HuH-7.5 (cell line): ENCODE measurements at places on chromosomes 6 and 20.

GRCh38 chr6:38871741-38872568 lies 156.8 kb downstream of the DNAH8 start:
- peak; percentile 35 for DNase-seq

DNA sequence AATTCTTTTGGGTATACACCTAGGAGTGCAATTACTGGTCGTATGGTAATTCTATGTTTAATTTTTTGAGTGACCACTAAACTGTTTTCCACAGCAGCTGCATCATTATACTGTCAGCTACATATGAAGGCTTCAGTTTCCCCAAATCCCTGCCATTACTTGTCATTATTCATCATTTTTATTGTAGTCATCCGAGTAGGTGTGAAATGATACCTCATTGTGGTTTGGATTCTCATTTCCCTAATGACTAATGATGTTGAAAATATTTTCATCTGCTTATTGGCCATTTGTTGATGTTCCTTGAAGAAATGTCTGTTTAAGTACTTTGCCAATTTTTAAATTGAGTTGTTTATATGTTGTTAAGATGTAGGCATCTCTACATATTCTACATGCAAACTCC lies 633.6 kb upstream of the IMPG1 start:
- no peak for DNase-seq

GRCh38 chr6:156654919-156655918 lies 122.0 kb upstream of the ARID1B start:
- no peak for DNase-seq

DNA sequence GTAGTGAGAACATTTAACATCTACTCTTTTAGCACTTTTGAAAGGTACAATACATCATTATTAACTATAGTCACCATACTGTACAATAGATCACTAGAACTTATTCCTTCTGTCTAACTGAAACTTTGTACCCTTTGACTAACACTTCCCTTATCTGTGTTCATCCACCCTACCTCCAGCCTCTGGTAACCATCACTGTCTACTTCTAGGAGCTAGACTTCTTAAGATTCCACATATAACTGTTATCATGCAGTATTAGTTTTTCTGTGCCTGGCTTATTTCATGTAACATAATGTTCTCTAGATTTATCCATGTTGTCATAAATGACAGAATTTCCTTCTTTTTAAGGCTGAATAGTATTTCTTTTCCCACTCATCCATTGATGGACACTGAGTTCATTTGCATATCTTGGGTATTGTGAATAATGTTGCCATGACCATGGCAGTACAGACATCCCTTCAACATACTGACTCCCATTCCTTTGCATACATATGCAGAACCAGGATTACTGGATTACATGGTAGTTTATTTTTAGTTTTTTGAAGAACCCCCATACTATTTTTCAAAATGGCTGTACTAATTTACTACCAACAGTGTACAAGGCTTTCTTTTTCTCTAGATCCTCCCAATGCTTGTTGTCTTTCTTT lies 135.7 kb downstream of the MOXD1 start:
- DNase-seq: no peak

- DNase-seq: no peak
These were observed 36.1 kb downstream of the DSE start for GRCh38 chr6:116406678-116407345.

DNA sequence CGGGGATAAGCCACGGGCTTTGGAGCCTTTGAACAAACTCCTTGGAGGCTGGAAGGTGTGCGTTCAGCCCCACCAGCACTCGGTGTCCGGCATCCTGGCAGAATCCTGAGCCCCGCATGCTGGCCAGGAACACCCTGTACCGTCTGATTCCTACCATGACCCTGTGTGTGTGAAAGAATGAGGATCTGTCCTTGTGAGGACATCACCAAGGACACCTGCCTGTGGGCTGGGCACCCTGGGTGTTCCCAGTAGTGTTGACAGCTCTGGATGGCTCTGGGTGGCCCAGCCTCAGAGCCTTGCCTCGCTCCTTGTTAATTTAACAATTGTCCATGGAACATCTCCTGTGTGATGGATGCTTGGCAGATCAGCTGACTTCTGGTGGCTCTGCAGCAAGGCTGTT lies 234.3 kb downstream of the QKI start:
- DNase-seq: no peak

GRCh38 chr6:131960371-131961133 lies 9.4 kb upstream of the CCN2 start:
- no peak for DNase-seq

DNA sequence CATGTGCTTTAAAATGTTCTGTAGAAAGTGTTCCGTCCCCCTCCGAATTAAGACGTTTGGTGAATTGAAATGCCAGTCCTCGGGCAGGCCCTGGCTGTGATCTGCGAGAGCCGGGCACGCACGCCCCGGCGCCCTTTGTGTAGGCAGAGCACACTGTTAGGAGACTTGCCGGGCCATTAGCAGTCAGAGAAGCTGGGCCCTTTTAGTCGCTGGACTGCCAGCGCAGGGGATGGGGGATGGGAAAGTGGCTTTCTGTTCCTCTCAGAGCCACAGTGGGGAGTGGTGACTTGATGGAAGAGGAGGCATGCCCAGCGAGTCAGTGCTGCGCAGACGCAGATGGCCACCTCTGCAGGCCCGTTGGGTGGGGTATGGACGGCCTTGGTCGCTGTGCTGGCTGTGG lies 2.2 kb downstream of the PPP1R3G start:
- DNase-seq: no peak

GRCh38 chr6:54320871-54321270 lies 12.6 kb downstream of the TINAG start:
- no peak for DNase-seq

DNA sequence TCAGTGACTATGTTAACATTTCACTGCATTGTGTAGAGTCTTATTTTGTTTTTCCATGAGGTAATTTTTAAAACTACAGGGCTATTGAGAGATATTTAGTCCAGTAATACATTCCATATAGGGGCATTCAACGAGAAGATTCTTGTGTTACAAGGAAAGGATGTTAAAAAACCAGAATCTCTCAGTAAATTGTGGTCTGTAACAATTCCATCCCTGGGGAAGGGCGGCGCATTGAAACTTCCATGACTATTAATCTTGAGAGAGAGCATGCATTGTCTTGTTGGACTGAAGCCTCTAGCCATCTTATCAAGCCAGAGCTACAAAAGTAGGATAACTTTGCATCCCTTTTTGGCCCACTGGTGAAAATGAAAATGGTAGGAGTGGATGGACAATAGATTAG lies 119.7 kb downstream of the BCKDHB start:
- DNase-seq: no peak

- peak; percentile 99 for DNase-seq
These were observed 26.2 kb downstream of the SLCO4A1 start for GRCh38 chr20:62668441-62669027.

- no peak for DNase-seq
These were observed 13.1 kb downstream of the UTRN start for GRCh38 chr6:144298194-144298593.

DNA sequence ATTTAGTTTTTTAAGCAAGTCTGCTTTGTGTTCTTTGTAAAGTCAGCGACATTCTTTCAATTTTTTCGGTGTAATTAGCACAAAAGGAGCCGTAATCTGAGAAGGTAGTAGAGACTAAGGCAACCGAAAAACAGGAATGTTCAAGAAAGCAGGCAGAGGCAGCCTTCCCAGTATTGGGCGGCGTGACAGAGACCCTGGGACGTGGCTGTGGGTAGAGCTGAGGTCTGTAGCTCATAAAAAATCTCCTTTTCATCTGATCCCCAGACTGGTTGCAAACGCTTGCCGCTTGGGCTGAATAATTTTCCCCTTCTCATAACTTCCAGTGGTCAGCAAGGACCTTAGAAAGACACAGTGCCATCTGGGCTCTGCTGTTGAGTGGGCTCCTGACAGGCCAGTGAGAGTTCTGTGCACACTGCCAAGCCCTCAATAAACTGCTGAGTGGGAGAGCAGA lies 30.8 kb downstream of the GNAS start:
- DNase-seq: no peak

- no peak for DNase-seq
These were observed 45.4 kb downstream of the CDS2 start for GRCh38 chr20:5172167-5172601.

GRCh38 chr6:40972814-40973213 lies 66.2 kb downstream of the UNC5CL start:
- DNase-seq: no peak

- DNase-seq: no peak
These were observed 39.3 kb downstream of the DACT2 start for GRCh38 chr6:168280020-168280898.

DNA sequence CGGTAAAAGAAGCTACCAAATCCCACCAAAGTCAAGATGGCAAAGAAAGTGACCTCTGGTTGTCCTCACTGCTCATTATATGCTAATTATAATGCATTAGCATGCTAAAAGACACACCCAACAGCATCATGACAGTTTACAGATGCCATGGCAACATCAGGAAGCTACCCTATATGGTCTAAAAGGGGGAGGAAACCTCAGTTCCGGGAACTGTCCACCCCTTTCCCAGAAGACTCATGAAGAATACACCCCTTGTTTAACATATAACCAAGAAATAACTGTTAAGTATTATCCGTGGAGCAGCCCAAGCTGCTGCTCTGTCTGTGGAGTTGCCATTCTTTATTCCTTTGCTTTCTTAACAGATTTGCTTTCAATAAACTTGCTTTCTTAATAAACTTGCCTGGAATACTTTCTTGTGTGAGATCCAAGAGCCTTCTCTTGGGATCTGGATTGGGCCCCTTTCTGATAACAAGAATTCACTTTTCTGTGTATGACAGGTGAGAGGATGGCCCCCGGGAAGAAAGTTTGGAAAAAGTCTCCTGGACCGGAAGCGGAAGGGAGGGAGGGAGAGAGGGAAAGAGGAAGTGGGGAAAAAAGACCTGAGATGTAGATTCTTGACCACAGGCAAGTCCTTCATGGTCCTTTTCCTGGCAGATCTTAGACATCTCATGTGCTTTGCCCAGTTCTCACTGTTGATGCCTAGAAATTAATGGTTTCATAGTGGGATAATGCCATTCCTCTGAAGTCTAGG lies 146.7 kb upstream of the ID4 start:
- DNase-seq: no peak

GRCh38 chr20:50918403-50918802 lies 12.8 kb downstream of the ADNP start:
- DNase-seq: no peak

- no peak for DNase-seq
These were observed 91.9 kb downstream of the ADGRB3 start for GRCh38 chr6:68726992-68727391.

DNA sequence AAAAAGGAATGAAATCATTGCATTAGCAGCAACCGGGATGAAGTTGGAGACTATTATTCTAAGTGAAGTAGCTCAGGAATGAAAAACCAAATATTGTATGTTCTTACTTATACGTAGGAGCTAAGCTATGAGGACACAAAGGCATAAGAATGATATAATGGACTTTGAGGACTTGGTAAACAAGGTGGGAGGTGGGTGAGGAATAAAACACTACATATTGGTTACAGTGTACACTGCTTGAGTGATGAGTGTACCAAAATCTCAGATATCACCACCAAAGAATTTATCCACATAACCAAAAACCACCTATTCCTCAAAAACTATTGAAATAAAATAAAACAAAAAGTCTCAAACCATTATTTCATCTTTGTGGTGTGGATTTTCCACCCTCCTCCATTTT lies 593.5 kb downstream of the TENT5A start:
- no peak for DNase-seq

DNA sequence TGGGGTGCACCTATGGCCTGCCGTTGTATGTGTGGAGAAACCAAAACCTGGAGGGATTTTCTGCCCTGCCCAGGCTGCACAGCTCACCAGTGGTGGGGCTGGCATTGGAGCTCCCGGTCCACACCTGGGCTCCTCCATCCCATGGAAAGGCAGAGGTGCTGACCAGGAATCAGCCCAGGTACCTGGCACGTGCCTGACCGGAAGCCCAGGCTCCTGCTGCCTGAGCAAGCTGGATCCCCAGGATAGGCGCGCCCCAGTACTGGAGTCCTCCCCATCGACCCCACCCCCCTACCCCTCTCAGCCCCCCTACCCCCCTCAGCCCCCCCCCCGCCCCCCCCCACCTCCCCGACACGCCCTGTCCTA lies 39.9 kb upstream of the HMGA1 start:
- DNase-seq: no peak

- DNase-seq: no peak
These were observed 22.1 kb downstream of the PBOV1 start for GRCh38 chr6:138196122-138196738.
